ENCODE measurements at places on chromosomes 13 and 19.

DNA sequence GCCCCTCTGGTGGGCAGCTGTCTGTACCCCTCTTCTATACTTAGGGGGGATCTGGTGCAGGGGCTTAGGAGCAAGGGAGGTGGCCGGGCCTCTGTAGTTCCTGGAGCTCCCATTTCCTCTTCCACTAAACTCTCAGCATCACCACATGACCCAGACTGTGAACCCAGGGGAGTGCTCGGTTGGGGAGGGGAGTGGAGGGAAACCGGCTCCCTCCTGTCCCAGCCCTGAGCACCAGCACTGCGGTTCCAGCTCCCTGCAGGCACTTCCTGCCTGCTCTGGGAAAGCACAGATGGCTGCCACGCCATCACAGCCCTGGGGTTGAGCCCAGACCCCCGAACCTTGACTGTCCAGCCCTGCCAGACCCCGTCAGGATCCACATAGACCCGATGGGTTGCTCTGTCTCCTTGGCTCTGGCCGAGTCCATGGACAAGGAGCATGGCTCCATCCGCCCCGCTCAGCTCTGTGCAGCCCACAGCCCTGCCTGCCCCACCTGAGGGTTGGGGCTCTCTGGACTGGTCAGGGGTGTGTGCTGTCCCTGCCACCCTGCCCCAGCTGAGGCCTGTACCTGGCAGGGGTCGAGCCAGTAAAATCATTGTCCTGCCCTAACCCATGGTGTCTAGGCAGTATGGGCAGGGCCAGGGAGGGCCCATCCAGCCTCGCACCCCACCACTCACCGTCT lies 36.0 kb upstream of the SLC7A10 start:
- DNase-seq = no peak

- no peak for DNase-seq
Measured at GRCh38 chr13:40341096-40341471, 325.4 kb downstream of the FOXO1 start.

DNA sequence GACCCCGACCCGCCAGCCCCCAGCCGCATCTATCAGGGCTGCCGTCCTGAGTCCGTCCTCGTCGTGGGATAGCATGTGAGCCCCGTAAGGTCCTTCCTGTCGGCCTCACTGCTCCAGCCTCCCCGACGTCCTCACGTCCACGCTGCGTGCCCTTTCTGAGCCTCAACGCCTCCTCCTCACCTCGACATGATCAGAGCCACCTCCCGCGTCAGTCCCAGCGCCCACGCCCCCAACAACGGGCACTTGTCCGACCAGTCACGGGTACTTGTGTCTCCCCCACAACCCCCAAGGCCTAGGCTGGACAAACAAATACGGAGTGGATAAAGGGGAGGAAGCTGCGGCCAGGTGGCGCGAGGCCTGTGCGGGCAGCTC lies 665 bp downstream of the ZNF497 start:
- peak; percentile 21 for DNase-seq

GRCh38 chr13:31107109-31107508 lies 54.6 kb downstream of the HSPH1 start:
- no peak for DNase-seq

DNA sequence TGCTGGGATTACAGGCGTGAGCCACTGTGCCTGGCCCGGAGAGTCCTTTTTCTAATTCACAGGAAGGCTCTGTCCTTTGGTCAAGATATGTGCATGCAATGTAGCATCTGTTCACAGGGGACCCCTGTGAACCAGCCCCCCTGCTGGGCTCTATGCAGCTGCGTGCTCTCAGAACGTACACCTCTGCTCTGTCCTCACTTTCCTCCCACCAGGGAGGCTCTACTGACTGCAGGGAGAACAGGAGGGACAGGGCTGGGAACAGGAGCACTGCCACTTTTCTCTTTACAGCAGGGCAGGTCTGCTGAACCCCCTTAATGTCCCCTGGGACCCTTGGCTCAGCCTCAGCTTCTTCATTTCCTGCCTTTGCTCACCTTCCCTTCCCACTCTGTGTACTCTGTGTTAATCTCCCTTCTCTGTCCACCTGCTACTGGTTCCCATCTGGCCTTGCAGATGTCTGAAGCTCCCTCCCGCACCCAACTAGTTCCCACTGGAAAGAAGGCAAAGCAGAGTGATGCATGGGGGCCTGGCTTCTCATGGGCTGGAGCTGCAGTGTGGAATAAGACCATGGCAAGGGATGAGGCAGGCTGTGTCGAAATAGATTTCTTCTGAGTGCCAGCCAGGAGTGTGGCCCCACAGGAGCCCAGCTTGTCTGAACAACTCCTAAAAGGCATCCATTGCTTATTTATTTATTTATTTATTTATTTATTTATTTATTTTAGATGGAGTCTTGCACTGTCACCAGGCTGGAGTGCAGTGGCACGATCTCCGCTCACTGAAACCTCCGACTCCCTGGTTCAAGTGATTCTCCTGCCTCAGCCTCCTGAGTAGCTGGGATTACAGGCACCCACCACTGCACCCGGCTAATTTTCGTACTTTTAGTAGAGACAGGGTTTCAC lies 7.2 kb downstream of the ADGRE2 start:
- DNase-seq = no peak

DNA sequence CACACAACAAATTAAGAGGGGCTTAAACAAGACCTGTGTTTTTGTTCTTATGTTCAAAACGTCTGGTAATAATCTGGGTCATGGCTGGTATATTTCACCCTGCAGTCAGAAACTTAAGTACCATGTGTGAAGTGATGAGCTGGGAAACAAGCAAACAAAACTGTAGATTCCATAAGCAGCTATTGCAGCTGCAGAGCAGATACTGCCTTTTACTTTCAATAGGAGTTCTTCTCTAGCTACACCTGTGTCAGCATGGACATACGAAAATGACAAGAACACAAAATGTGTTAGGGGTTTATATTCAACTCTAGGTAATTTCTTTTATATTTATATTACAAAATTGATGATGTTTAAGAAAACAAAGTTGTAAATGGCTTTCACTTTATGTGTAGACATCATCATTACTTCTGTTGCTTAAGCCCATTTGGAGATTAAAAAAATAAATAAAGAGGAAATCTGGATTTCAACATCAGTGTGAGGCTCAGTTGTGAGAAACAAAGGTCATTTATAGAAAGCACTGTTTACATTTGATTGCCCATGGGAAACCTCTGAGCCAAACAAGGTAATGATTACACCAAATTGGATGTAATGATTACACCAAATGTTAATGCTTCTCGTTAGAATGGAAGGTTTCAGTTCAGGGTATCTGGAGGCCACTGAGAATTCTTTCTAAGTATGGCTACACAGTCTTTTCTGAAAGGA lies 451.0 kb upstream of the SLC10A2 start:
- no peak for DNase-seq

- peak; percentile 42 for DNase-seq
Measured at GRCh38 chr19:13459351-13459750, 46.9 kb downstream of the CACNA1A start.

DNA sequence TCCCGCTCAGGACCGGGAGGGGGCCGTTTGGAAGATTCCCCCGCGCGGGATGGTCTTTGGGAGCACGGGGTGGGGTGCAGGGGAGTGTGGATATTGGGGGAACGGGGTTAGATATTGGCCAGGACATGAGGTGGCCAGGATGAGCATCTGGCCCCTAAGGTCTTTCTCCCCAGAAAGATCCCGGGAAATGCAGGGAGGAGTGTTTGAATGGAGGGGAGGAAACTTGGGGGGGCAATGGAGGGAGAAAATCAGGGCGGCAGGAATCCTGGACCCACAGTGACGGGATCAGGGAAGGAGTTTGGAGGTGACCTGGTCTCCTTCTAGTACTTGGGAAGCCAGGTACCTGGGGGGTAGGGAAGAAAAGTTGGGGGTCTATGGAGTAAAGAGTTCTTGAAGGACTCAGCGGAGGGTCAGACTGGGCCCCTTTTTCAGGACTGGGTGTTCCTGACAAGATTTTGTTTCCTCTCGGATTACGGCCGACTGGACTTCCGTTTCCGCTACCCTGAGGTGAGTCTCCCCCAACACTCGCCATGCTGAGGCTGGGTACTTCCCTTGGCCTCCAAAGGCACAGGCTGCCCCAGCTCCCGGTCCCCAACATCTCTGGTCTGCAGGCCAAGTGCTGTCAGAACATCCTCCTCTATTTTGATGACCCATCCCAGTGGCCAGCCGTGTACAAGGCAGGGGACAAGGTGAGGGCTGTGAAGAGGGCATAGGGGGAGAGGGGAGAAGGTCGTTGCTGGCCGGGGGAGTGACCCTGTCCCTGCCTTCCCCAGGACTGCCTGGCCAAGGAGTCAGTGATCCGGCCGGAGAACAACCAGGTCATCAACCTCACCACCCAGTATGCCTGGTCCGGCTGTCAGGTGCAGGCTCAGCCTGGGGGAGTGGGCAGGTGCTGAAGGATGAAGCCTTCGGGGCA lies 989 bp downstream of the TMEM145 start:
- no peak for DNase-seq

DNA sequence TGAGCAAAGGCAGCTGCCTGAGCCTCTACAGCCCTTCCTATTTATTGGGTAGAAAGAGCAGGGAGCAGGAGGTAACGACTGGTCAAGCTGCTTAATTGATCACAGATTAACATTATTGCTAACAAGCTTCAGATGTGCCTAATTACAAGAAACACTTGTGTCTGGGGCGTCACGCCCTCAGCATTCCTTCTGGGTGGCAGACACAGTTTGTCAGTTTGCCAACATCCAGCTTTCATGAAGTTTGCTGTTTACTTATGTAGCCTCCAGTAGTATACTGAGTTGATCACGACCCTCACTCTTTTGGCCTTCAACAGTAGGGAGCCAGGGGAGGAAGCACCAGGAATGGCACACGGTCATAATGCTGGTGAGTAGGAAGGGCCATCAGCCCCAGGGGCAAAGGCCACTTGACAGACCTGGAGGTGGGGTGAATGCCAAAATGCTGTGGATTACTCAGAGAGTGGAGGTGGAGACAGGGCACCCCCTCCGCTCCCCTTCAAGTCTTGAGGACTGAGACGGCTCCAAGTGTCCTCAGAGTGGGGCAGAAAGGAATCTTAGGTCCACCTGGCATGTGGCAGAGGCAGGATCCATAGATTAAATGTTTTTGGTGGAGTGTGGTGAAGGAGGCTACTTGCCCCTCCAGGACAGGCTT lies 34.9 kb upstream of the PSPC1 start:
- no peak for DNase-seq

DNA sequence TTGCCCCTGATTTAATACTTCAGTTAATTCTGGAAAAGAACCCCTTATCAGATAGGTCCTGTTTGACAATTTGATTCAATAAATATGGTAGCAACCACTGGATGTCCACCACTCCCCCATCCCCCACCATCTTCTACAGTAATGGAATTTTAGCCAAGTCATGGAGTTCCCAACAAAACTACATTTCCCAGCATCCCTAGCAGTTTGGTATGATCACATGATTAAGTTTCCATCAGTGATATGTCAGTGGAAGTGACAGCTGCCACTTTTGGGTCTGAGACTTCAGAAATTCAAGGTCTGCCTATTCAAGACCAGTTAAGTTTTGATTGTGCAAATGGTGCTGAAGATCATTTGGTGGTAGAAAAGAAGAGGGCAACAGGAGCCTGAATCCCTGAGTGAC lies 85.5 kb downstream of the CACNA1A start:
- no peak for DNase-seq

GRCh38 chr13:27054760-27055159 lies 116.9 kb downstream of the USP12 start:
- DNase-seq = no peak

GRCh38 chr13:91406619-91407018 lies 8.2 kb downstream of the GPC5 start:
- no peak for DNase-seq

- DNase-seq = no peak
Measured at GRCh38 chr13:28282451-28282850, 144.1 kb downstream of the PAN3 start.

GRCh38 chr13:41006978-41007743 lies 12.0 kb downstream of the ELF1 start:
- no peak for DNase-seq

DNA sequence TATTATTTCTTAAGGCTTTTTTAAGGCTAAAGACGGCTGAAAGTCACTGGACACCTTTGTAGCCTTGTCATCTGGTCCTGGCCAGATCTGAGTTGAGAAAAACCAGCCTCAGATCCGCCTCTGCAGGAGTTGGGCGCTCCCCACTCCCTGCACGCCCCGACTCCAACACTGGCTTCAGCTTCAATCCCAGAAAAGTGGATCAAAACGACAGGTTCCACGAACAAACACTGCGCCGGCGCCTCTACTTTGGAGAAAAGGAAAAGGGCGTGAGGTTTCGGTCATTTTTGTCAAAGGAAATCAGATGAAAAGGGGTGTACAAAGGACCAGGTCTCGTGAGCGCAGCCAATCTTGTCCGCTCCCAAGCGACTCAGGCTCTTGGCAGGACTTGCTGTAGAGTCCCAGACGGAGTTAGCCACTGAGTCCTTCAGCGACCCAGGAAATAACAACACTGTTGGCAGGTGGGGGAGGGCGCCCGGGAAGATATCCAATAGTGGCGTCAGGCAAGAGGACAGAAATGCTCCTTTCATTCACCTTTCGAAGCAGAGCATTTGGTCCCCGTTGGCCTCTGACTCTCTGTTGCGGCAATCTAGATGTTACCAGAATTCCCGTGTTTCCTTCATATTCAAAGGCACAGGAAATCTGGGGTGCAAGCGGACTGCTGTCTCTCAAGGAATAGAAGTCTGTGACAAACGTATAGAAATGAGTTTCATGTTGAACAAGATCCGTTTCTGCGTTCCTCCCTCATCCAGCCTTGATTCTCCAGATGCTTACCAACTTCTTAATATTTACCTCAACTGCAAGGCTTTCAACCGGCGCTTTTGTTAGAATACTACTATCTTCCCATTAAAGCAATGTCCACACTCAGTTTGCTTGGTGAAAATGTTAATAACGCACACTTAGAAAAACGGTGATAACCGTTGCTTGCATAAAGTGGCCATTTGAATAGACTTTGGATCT lies 1.8 kb upstream of the CCNA1 start:
- no peak for DNase-seq

DNA sequence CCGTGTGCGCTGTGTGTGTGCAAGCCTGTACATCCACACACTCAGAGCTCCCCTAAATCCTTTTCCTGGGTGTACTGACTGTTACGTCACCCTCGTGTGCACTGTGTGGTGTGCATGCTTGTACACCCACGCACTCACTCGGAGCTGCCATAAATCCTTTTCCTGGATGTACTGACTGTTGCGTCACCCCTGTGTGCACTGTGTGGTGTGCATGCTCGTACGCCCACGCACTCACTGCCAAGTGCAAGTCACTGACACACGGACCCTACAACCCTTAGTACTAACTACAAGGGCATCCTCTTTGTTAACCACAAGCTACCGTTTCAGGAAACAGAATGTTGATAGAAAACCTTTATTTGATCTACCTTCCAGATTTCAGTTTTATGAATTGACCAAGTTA lies 983.4 kb downstream of the EFNB2 start:
- DNase-seq = no peak

- DNase-seq = no peak
Measured at GRCh38 chr13:39051157-39051556, 12.9 kb downstream of the NHLRC3 start.

DNA sequence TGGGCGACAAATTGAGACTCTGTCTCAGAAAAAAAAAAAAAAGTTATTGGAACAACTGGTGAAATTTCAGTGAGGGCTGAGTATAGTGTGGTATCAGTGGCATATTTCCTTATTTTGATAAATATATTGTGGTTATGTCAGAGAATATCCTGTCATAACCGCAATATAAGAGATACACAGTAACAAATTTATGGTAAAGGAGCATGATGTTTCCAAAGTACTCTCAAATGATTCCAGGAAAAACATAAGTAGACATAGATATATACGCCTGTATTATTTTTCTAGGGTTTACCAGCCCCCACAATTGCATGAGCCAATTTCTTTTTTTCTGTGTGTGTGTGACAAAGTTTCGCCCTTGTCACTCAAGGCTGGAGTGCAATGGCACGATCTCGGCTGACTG lies 5.7 kb upstream of the C5AR1 start:
- DNase-seq = no peak

GRCh38 chr13:66835040-66835628 lies 395.0 kb downstream of the PCDH9 start:
- DNase-seq = peak; percentile 87

Data from head of caudate nucleus (tissue), 42 donors.